ENCODE measurements at places on chromosomes 5 and 9.

- DNase-seq, result no peak
Observed at GRCh38 chr9:133980864-133981588, 11.1 kb downstream of the VAV2 start.

DNA sequence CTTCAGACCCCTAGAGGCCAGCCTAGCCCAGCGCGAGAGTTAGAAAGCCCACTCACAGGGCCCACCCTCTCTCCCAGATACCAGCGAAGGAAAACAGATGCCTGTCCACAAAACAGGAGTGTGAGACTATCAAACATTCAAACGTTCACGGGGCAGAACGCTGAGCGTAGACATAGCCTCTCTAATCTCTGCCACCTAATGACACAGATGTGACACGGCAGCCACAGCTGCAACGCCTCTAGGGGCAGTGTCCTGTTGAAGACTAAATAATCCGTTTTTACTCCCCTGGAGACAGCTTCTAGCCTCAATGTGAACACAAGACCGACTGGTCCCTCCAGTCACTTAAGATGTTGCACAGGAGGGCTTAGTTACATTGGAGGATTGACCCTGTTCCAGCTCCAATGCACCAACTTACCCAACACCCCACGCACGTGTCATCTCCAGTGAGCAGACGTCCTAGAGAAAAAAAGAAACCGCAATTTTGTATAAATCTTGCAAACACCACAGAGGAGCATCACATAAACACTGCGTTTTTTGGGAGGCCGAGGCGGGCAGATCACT is 14.3 kb downstream of the DIPK1B start:
- DNase-seq, result no peak

DNA sequence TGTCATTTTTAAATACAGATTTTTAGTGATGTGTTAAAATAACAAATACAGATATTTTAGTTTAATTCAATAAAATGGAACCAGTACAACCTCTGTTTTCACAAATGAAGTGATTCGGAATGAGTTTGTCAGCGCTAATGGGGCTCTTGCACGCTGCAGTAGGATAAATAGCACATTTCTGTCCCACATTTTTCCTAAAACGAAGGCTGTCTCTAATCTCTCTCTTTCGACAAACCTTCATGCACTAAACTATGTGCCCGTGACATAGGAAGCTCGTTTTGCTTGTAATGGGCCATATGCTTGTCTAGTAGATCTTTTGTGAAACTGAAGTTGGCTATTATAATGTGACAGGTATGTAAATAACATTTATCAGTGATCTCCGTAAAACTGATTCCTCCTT is 100.5 kb downstream of the INIP start:
- DNase-seq, result no peak

- DNase-seq, result no peak
Observed at GRCh38 chr5:145479857-145480256, 355.3 kb downstream of the PRELID2 start.

DNA sequence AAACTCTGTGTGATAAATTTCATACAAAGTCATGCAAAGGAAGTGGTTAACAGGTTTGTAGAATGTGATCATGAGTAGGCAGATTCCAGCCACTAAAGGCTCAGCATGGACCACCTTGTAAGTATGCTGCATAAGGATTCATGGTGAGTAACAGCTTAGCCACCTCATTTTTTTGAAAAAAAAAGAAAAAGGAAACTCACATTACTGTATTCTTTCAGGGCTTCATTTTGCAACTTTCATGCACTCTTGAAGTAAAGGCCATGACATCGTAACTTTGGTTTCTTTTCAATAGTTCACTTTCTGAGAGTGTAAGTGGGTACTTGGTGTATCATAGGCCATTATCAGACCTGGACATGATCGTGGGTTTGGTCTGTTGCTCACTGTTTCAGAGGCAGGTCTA is 175.1 kb downstream of the PCSK1 start:
- DNase-seq, result no peak

GRCh38 chr5:115413651-115414050 is 117.2 kb upstream of the CCDC112 start:
- no peak for DNase-seq

GRCh38 chr5:75214928-75215327 is 21.8 kb downstream of the ANKRD31 start:
- no peak for DNase-seq

GRCh38 chr5:170121321-170121720 is 15.6 kb downstream of the FOXI1 start:
- DNase-seq, result no peak

GRCh38 chr9:124248066-124248465 is 9.7 kb upstream of the NEK6 start:
- no peak for DNase-seq

GRCh38 chr9:138095813-138096518 is 218.4 kb downstream of the CACNA1B start:
- no peak for DNase-seq

GRCh38 chr9:99253772-99254431 is 31.8 kb downstream of the SEC61B start:
- peak; percentile 66 for DNase-seq

DNA sequence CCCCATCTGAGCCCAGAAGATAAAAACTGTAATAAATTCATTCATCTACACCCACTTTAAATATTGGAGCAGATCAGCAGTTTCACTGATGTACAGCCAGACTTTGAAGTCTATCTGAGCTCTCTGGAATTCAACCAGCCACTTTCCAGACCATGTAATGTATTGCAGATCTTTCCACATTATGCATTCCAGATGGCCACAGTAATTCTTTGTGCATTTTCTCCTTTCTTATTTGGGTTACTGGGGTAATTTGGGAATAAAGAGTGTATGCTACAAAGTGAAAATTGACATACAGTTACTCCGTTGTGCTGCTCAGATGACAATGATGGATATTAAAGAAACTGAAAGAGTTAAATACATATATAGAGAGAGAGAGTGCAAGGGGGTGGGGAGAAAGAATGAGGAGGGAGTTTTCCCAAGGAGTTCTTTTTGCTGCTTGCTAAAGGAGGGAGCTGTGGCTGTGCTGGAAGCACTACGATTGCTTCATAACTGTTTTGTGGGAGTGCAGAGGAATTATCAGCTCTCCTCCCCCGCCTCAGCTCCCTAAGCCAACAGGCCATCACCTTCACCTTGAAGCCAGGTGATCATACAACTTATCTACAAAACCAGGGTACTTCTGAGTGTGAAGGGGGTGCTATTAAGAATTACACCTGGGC is 152.8 kb downstream of the GAS1 start:
- no peak for DNase-seq

DNA sequence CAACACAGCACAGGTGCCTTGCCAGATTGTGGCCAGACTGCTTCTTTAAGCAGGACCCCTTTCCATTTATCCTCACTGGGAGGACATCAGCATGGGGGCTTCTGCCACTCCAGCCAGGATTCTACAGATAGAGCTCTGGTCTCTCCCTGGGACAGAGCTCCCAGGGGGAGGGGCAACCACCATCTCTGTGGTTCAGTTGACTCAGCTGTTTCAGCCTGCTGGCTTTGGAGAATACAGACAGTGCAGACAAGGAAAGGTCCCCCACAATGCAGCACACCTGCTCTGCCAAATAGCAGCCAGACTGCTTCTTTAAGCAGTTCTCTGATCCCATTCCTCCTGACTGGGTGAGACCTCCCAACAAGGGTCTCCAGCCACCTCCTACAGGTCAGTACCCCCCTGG is 132.8 kb downstream of the OR2K2 start:
- DNase-seq, result no peak

GRCh38 chr5:80254767-80255430 is 949 bp downstream of the SERINC5 start:
- no peak for DNase-seq

DNA sequence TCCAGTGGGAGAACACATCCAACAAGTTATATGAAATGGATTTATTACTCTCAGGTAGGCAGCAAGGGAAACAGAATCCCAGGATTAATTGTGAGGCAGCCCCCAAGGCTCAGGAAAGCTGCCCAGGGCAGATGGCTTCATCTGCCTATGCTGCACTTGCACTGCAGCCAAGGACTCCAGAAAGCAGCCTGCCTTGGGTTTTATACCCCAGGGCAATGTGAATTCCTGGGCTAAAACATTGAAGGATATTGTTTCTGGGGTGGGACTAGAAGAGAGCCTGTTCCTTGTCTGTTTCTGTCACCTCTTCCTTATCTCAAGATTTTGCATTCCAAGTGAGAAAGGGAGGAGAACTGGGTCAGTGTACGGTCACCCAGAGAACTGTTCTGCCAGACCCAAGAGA is 8.8 kb upstream of the CCL27 start:
- DNase-seq, result no peak

DNA sequence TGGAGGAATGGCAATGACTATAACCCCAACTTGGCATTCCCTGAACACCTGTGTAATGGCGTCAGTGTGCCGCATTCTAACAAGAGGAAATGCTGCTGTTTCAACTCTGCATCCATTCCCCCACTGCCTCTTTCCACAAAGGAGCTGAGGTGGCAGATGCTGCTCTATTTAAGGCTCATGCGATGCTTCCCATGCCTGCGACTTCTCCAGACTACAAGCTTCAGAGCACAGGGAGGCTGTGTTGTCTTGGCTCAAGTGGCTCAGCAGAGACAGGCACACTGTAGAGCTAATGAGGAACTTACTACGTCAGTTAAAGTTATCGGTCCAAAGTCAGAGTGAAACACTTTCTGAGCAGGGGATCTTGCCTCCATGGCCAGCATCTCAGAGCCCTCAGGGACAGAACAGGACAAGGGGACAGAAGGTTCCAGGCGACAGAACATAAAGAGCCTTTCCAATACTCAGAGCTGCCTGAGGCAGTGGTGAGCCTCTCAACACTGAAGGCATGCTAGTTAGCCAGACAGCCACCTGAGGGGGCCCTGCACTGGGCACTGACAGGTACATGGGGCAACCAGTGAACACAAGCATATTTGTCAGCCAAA is 21.8 kb downstream of the TNIP1 start:
- no peak for DNase-seq

GRCh38 chr9:20884985-20885593 is 146.4 kb downstream of the HACD4 start:
- DNase-seq, result peak; percentile 63

- DNase-seq, result no peak
Observed at GRCh38 chr9:98254228-98255060, 1.0 kb downstream of the TBC1D2 start.

- DNase-seq, result no peak
Observed at GRCh38 chr9:98006127-98006796, 23.1 kb downstream of the ANP32B start.

GRCh38 chr9:76321195-76321828 is 72.9 kb downstream of the RFK start:
- DNase-seq, result no peak

DNA sequence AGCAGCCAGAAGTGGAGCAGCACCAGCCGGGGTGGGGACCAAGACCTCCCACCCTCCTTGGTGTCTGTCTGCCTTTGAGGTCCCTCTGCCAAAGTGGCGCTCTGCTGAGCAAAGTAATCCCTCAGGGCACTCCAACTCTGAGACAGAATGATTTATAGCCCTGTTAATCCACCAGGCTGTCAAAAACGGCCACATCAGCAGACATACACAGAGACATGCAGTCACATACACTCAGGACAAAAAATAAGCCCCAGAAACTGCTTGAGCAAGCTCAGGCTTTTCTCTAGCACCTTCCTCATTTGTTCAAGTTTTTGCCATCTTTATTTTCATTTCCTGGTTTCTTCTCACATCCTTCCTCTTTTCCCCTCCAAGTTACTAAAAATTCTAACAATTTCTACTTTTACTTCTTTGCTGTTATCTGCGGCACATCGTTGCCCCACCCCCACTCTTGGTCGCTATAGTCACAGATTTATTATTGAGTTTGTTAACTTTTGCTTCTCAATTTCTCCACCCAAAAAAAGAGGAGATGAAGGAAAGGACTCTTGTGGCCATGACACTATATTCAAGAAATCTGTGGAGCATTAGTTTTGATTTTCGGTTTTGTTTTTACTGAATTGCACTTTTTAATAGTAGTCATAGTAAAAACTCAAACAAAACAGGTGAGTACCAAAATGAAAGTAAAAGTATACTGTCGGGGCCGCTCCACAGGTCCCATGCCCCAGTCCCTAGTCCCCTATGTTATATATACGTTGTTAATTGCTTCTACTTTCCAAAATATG is 17.4 kb upstream of the ADRB2 start:
- DNase-seq, result no peak

DNA sequence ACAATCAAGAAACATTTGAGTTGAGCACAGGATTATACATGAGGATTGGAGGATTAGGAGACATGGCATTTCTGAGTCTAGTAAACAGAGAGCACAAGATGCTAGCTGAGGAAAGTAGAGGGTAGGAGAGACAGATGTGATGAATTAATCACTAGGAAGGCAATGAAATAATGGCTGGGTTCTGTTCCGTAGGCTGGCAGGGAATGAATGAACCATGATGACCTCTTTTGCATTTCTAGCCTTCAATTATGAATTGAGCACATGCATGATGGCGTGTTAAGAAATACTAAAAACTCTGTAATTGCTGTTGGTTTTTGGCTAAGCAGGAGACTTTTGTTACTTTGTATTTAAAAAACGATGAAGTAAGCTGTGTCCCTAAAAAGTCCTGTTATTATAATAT is 420.0 kb upstream of the TLE4 start:
- no peak for DNase-seq

DNA sequence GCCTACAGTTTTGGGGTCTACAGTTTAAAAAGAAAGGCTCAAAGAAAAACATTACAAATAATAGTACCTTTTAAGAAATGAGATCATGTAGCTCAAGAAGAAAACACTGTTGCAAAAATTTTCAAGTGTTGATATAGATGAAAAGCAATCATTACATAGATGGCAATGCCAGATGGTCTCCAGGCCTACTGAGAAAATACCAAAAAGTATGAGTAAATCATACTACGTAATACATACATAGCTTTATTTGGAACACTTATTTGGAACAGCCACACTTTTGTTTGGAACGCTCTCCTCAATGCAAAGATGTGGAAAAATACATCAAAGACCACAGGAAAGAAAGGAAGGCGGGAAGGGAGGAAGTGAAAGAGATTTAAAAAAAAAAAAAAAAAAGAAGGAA is 44.1 kb downstream of the MARCHF11 start:
- no peak for DNase-seq

DNA sequence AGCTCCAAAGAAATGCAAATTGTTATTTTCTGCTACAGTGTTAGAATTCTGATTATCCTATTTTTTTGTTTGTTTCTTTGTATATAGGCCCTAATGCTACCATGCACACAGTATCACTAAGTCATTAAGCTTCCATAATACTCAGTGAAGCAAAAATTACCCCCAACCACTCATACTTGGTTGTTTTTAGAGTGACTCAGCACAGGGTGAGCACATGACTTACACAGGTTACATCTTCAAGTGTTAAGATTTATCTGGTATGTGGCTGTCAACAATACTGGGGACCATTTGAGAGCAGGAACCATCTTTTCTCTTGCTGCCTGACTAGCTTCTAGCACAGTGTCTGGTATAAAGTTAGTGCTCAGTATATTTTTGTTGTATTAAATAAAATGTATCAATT is 255.8 kb upstream of the SLC24A2 start:
- DNase-seq, result no peak

- no peak for DNase-seq
Observed at GRCh38 chr5:101534491-101535110, 631.5 kb upstream of the ST8SIA4 start.

DNA sequence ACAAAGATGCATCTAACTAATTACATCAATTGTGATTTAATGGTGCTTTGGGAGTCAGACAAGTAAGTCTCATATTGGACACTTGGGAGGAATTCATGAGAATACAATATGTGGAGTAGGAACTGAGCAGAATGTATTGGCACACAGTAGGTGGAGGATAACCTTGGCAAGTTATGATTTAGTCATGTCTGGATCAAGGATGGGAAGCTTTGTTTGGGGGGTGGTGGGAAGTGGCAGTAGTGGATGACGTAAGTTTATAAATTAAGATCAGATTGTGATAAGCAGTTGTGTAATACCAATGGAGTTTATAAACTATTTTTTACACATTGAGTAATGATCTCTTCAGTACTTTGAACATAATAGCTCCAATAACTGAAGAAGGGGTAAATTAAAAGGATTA is 67.0 kb downstream of the SGCD start:
- DNase-seq, result no peak

All from activated CD8-positive, alpha-beta memory T cell treated with anti-CD3 and anti-CD28 coated beads, Interleukin-2, amount 50 U/mL, for 4 hours (primary cell).